ENCODE measurements at places on chromosomes 6 and 20. TPM values are rescaled to one million over a fixed set of nuclear protein-coding genes. Genes with fewer than 3 reads are reported as not detected.

Gene LY6G6D
- total RNA-seq, result not detected

Gene ADGRG6
- total RNA-seq, result 2.5 TPM

Gene GJA1
- not detected for total RNA-seq

Gene ADGRF5
- total RNA-seq, result not detected

Gene CRYBG1
- total RNA-seq, result 28.2 TPM

Gene SLC2A10
- not detected for total RNA-seq

DNA sequence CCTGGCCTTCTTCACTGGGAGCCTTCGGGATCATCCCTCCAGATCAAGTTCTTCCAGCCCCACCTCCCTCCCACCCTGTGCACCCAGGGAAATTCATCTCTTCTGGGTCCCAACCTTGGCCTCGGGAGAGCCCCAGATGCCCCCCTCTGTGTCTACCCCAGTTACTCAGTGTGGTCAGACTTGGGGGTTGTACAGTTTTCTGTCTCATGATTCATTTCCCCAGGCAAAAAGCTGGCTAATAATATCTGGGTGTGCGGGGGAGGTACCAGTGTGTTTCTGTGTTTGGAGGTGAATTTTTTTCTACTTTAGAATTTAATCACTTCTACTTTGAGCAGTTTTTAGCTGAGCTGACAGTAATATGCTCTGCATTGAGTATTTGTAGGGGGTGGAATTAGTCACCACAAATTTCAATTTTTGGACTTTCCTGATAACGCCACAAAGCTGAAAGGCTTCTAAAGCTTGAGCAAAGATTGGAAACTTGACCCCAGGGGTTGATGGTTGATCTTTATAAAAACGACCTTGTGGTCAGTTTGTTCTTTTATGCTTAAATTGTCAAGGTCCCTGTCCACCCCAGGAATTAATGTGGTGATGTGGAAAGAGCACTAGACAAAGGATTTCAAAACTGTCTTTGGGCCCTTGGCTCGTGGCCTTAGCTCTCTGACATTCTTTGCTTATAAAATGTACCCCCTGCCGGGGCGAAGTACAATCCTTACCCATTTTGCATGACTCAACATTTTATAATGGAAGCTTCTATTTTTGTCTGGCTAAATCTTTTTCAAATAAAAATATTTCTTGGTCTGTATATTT, 284.7 kb upstream of the TAB2 start:
- DNase-seq, result no peak

DNA sequence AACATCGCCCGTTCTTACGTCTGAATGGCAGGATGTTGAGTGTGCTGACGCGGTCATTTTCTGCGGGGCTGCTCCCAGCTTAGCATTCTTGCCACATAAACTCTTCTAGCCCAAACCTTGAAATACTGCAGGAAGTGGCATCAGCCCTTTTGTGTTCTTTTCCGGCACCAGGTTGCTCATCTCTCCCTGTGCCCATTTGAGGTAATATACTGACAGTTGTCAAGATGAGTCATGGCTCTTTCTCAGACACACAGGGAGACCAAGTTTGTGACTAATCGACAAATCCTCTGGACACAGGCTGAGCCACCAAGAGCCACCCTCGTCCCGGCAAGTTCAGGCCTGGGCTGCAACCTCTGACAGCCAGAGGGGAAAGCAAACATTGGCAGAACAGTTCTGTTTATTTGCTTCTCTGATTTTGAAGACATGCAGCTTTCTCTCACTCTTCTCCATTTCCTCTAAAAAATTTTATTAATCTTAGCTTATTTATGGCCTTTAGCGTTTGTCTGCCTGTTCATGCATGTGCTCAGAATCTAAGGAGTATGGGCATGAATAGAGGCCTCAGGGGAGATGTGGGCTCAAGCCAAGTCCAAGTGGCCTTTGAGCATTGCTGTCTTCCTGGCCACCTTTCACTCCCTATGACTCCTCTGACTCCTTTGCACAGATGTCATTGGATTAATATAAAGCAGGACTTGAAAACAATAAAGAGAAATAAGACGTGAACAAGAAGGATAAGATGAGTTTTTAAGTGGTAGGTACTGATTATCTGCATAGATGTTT, 328.2 kb upstream of the JAG1 start:
- DNase-seq, result no peak

DNA sequence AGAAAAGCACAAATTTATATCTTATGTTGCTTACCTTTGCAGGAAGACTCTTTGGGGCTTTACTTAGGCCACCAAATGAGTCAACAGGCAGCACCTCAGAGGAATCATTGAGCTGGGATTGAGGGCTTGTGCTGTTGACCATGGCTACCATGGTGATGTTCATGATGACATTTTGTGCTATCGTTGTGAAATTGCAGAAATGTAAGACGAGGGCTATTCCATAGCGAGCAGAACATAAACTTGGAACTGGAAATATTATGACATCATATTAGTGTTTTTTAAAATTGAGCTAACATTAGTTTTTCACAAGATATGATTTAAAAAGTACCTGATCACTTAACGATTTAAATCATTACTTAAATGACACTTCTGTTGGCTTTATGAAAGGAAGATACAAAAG, 11.8 kb downstream of the SLC17A3 start:
- no peak for DNase-seq

- DNase-seq, result no peak
Measured at GRCh38 chr6:41460742-41461336, 85.3 kb upstream of the FOXP4 start.

DNA sequence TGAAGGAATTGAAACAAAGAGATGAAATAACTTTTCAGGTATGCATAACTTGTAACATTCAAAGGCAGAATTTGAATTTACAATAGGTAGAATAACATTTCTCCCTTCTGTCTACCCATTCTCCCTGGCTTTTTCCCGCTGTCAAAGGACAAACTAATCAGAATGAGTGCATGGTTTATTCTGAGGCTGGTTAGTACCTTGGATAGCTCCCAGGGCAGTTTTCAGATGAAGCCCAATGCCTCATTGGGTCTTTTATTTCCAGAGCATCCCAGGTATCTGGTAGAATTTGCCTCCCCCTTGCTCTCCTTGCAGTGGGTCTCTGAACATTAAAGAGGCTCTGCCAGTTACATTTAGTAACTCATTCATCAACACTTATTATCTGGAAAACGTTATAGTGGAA, 665.5 kb downstream of the BCKDHB start:
- no peak for DNase-seq

GRCh38 chr6:149320796-149321195, 3.3 kb downstream of the TAB2 start:
- no peak for DNase-seq

GRCh38 chr6:121450242-121450641, 14.8 kb downstream of the GJA1 start:
- DNase-seq, result no peak

DNA sequence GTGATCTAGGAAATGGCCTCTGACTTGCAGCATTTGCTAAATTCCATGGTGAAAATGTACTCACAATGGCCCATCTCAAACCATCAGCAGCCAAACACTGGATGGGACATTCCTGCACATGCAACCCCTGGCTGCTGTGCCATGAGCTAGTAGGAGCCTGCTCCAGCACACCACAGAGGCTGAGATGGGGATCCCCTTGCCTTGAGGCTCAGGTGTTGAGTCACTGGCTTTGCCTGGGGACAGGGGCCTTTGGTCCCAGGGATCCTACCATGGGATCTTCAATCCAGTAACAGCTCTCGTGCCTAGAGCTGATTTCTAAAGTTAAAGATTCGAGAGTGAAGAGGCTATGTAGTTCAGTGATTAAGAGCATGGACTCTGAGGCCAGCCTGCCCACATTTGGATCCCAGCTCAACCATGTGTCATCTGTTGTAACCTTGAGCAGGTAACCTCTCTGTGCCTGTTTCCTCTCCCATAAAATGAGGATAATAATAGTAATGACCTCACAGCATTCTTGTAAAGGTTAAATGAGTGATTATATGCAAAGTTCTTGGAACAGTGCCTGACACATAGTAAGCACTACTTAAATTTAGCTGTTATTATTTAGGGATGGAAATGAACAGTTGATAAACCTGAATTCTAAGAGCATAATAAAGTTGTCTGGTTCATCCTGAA, 16.4 kb downstream of the FOXQ1 start:
- no peak for DNase-seq

Measured in naive thymus-derived CD8-positive, alpha-beta T cell (primary cell).